ENCODE measurements at places on chromosomes 16 and 17. TPM values are rescaled to one million over a fixed set of nuclear protein-coding genes. Genes with fewer than 3 reads are reported as not detected.
A peak's percentile ranks its signal among the peaks of the same experiment; 100 is the strongest.

PPP1R27 gene
- 11.9 TPM for total RNA-seq

TBC1D3C gene
- not detected for total RNA-seq

CCDC92B gene
- total RNA-seq: 0.21 TPM

SDR42E1 gene
- 7.9 TPM for total RNA-seq

FZD2 gene
- 11.6 TPM for total RNA-seq

SRCIN1 gene
- total RNA-seq: 1.0 TPM

TNFRSF17 gene
- total RNA-seq: 0.51 TPM

HOXB4 gene
- 0.92 TPM for total RNA-seq

SALL1 gene
- total RNA-seq: 0.21 TPM

DNA sequence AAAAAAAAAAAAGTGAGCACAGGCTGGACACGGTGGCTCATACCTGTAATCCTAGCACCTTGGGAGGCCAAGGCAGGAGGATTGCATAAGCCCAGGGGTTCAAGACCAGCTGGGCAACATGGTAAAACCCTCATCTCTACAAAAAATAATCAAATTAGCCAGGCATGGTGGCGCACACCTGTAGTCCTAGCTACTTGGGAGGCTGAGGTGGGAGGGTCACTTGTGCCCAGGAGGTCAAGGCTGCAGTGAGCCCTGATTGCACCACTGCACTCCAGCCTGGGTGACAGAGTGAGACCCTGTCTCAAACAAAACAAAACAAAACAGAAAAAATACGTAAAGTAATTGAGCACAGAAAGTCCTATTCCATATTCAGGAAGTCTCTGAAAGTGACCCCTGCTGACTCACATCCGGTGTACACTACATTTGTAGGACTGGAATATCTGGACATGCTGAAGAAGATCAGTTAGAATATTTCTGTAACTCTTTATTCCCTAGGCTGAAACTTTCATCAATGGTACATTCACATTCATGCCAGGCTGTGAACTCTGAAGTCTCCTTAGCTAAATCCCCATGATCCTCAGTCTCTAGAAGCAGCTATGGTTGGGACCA lies 66.0 kb upstream of the HAS3 start:
- DNase-seq: no peak

GRCh38 chr16:81487301-81487720 lies 42.7 kb downstream of the CMIP start:
- no peak for DNase-seq

DNA sequence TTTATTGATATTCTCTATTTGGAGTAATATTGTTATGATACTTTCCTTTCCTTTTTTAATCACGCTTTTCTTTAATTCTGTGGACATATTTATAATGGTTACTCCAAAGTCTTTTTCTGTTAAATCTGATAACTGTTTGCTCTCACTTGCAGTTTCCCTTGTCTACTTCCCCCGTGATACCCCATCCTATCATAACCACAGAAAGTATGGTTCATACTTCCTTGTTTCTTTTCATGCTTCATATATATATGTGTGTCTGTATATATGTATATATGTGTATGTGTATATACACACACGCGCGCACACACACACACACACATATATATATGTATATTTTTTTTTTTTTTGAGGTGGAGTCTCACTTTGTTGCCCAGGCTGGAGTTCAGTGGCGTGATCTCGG lies 23.5 kb downstream of the SPECC1 start:
- no peak for DNase-seq

DNA sequence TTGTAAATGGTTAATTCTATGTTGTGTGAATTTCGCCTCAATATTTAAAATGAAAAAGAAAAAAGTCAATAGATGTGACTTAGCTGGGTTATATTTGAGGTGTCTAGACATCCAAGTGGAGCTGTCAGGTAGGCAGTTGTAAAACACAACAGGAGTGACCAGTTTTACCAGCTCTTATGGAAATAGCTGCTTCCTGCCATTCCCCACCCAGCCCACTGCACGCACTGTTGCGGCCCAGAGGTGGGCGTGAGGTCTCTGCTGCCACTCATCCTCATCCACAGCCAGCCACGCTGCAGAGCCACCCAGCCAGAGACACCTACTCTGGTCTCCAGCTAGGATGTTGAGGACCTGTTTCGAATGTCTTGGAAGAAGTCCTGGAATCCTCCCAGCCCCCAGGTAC lies 3.4 kb upstream of the CARD14 start:
- peak; percentile 51 for DNase-seq

GRCh38 chr16:30731411-30731810 lies 16.8 kb upstream of the PHKG2 start:
- DNase-seq: no peak

GRCh38 chr16:85384833-85385462 lies 228.2 kb upstream of the GSE1 start:
- peak; percentile 60 for DNase-seq

DNA sequence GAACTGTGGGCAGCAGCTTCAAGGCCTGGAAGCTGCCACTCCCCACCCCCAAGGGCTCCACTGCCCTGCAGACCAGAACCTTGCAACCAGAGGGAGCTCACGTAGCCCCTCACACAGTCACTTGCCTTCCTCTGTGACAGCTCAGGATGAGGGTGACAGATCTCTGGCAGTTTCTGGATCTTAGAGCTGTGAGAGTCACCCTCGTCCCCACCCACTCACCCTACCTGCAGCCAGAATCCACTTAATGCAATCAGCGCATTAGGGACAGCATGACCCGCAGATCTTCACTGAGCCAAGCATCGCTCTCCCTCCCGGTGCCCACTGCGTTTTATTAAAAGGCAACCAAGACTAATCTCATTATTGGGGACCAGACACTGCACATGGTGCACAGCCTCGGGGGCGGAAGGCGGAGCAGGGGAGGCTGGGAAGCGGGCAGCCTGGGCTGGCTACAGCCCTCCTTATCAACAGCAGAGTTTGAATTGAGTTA lies 3.5 kb downstream of the CYB561 start:
- no peak for DNase-seq

- no peak for DNase-seq
These were observed 199.5 kb upstream of the PMFBP1 start for GRCh38 chr16:72371307-72372086.

GRCh38 chr17:71666047-71666446 lies 454.8 kb upstream of the SOX9 start:
- no peak for DNase-seq

DNA sequence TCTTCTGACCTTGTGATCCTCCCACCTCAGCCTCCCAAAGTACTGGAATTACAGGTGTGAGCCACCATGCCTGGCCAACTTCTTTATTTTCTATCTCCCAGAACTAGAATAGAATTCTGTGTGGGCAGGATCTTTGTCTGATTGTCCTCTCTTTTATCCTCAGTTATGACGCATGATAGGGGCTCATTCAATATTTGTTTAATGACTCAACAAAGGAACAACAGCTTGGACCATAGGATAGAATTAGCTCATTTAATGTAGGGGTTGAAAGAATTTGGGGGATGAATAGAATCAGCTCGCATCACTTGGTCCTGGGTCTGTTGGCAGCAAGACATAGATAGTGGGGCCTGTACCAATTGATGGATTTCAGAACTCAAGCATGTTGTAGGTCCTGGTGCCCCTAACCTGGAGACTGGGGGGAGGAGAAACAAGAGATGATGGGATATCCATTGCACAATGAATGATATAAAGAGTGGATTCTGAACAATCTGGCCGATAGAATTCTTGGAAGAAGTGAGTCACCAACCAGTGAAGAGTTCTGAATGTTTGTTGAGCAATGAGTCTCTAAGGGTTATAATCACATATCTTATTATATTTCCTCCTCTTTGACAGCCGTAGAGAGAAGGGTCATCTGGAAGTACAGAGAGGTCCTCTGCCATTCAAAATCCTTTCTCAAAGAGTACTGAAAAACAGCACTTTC lies 250.2 kb downstream of the HS3ST4 start:
- DNase-seq: no peak

- DNase-seq: no peak
These were observed 8.7 kb upstream of the ADAMTS18 start for GRCh38 chr16:77443357-77444146.

- peak; percentile 81 for DNase-seq
These were observed 12.9 kb downstream of the TRPV2 start for GRCh38 chr17:16428098-16428882.

DNA sequence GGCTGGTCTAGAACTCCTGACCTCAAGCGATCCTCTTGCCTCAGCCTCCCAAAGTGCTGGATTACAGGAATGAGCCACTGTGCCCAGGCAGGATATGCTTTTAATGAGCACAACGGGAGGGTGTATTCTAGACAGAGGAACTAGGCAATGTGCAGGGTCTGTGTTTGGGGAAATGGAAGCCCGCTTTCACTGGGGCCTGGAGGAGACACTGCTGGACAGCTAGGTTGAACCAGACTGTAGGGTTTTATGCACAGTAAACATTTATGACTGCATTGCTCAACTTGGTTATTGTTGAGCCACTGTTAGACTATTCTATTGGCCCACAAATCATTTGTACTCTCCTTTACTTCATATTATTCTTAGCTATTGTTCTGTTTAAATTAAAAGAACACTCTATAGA lies 10.2 kb upstream of the SIAH1 start:
- no peak for DNase-seq

DNA sequence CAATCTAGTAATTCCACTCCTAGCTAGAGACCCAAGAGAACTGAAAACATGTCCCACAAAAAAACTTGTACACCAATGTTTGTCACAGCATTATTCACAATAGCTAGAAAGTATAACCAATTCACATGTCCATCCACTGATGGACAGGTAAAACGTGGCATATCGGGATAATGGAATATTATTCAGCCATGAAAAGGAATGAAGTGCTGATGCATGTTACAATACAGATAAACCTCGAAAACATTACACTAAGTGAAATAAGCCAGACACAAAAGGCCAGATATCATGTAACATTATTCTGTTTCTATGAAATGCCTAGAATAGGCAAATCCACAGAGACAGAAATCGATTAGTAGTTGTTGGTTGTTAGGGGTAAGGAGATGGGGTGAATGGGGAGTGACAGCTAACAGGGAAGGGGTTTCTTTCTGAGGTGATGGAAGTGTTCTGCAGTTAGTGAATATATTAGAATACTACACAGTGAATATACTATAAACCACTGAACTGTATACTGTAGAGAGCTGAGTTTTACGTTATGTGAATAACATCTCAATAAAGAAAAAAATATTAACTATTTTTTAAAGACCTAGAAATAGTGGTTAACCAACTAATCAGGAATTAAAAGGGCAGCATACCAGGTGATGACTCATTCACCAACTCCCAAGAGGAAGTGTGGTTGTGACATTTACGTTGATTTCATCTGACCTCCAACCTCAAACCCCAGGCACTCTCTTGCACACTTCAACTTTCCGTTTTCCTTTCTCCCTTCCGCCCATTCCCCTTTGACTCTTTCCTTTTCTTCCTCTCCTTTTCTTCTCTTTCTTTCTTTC lies 48.6 kb downstream of the GAS7 start:
- no peak for DNase-seq

DNA sequence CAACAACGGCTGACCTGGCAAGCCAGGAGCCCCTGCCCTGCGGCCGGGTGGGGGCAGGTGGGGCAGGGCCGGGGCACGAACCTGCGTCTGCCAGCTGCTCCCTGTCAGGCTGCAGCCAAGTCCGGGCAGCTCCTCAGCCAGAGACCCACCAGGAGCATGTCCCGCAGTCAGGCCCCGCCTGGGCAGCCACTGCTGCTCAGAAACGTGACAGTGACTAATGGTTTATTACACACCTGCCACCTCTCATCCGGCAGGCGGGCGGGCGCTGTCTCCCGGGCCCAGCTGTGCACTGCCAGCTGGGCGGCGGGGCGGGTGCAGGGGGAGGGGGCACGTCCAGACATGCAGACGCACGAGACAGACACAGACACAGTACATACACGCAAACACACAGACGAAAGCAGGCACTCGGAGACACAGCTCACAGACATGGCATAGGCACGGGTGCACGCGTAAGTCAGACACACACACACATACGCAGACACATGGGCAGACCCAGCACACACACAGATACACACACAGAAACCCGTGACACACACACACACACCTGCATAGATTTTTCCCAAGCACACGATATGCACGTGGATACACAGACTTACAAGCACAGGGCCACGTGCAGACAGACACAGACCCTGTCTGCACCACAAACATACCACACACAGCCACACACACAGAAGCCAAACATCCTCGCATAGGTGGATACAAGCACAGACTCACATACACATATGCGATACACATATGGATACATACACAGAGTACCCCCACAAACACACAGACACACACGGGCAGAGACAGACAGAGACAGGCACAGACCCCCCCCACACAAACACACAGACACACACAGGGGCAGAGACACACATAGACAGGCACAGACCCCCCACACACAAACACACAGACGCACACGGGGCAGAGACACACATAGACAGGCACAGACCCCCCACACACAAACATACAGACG lies 248.3 kb upstream of the CIBAR2 start:
- peak; percentile 94 for DNase-seq

DNA sequence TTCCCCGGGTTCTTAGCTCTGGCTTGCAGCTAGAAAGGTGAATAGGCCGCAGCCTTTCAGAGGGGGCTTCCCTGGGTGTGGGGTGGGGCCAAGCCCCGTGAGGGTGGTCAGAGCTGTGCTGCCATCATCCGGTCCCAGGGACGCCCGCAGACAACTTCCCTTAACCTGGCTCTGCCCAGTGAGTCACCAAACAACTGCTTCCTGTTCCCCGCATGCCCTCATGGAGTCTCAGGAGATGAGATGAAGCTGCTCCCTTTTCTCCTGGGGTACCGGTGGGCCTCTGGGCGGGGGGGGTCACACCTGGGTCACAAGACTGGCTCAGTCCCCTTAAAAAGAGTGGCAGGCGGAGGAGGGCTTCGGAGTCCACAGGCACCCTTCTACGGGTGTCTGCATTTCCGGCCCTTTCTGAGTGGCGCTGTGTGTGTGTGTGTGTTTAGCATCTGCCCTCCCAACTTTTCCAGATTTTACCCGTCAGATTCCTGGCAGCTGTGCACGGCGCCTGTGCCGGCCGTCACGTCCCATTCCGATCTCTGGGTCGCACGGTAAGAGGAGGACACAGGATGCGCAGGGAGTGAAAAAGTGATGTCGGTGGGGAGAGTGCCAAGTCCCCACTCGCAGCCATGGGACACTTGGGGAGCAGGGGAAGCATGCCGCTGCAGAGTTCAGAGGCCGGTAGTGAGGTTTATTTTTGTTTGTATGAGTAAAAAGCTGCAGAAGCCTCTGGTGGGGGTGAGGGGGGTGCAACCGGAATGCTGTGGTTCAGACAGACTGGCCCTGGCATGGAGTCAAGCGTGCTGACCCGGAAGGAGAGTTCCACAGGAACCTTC lies 16.8 kb downstream of the HIC1 start:
- DNase-seq: peak; percentile 52

DNA sequence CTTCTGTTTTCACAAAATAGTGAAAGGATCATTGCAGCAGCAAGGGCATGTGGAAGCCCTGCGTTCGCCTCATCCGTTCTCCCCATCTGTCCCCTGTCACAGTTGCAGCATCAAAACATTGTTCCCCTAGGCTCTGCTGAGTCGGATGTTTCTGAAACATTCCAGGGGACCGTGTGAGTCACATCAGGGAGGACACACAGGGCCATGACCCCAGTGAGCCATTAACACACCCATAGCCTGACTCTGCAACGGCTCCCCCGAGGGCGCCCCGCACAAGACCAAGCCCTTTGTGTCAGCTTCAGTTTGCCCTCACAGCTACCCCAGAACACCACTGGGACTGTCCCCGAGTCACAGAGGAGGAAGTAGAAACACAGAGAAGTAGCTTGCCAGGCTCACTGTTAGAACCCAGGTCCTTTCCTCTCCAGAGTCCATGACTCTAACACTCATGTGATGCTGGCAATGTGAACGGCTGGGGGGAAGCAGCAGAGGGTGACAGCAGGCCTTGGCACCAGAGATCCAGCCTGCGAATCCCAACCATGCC lies 63.3 kb upstream of the HSBP1 start:
- peak; percentile 8 for DNase-seq

GRCh38 chr16:11729787-11730186 lies 12.9 kb downstream of the TXNDC11 start:
- DNase-seq: no peak

GRCh38 chr16:78432451-78432850 lies 333.0 kb downstream of the WWOX start:
- DNase-seq: no peak

Measured in tongue (tissue), 3 donors.